Fibroblast of upper back skin (primary cell): ENCODE measurements at places on chromosomes 13 and 19.
A peak's percentile ranks its signal among the peaks of the same experiment; 100 is the strongest.

- no peak for DNase-seq
These were observed 155.7 kb upstream of the SOX1 start for GRCh38 chr13:111911121-111911720.

GRCh38 chr13:99432609-99433542 is 68.4 kb upstream of the TM9SF2 start:
- peak; percentile 53 for DNase-seq

GRCh38 chr13:108574856-108575255 is 54.6 kb upstream of the MYO16 start:
- no peak for DNase-seq

DNA sequence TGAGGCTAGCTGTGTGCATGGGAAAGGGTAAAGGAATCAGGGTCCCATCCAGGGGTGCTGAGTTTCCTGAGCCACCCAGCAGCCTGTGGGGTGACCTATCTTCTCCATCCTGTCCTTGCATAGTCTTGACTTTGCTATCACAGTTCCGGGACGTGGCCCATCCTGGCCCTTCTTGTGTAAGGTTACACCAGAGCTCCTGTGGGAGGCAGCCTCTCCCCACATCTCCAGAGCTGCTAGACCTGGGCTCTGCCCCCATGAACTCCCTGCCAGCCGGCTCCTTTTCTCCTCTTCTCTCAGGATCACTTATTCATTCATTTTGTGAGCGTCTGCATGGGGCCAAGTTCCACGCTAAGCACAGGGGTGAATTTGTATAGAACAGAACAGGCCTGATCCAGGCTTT is 238.9 kb downstream of the TSHZ3 start:
- DNase-seq: peak; percentile 49
